WERI-Rb-1 (cell line): ENCODE measurements at places on chromosomes 16 and 17.

GRCh38 chr17:29451121-29451742, 61.1 kb downstream of the TAOK1 start:
- DNase-seq: no peak

GRCh38 chr17:59254742-59255141, 34.4 kb downstream of the GDPD1 start:
- no peak for DNase-seq

- peak; percentile 33 for DNase-seq
Measured at GRCh38 chr17:55420776-55421178, 858 bp downstream of the MMD start.

DNA sequence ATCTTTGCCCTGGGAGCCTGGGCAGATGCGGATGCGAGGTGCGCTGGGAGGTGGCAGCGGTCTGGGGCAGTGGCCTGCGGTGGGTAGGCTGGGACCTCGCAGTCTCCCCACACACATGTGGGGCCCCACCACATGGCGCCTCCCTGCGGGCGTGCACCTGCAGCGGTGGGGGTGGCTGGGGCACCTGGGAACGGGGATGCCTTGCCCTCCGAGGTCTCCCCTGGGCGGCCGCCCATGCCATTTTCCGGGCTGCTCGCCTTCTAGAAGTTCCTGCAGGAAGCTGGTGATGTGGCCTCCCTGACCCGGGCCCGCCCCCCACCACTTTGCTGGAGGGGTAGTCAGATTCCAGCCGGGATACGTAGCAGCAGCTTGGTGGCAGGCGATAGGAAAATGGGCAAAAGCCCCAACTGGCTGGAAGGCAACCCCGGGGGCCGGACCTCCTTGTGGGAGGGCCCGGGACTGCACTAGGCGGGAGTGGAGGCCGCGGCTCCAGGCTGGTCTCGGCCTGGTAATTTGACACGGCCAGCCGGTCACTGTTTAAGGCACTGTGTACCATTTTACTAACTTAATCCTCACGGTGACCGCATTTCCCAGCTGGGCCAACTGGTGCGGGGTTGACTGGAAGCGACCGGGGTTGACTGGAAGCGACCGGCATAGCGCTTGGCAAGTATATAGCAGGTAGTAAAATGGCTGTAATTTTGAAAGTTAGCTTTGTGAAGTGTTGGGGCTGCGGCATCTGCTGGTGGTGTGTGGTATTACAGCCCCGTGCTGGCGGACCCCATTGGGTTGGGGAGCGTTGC, 38.5 kb downstream of the IGF2BP1 start:
- DNase-seq: peak; percentile 61

- no peak for DNase-seq
Measured at GRCh38 chr16:8402981-8403843, 187.1 kb downstream of the TMEM114 start.

GRCh38 chr17:45436625-45437464, 4.2 kb upstream of the ARHGAP27 start:
- DNase-seq: no peak

GRCh38 chr16:19822533-19822932, 62.1 kb downstream of the GPRC5B start:
- DNase-seq: no peak

DNA sequence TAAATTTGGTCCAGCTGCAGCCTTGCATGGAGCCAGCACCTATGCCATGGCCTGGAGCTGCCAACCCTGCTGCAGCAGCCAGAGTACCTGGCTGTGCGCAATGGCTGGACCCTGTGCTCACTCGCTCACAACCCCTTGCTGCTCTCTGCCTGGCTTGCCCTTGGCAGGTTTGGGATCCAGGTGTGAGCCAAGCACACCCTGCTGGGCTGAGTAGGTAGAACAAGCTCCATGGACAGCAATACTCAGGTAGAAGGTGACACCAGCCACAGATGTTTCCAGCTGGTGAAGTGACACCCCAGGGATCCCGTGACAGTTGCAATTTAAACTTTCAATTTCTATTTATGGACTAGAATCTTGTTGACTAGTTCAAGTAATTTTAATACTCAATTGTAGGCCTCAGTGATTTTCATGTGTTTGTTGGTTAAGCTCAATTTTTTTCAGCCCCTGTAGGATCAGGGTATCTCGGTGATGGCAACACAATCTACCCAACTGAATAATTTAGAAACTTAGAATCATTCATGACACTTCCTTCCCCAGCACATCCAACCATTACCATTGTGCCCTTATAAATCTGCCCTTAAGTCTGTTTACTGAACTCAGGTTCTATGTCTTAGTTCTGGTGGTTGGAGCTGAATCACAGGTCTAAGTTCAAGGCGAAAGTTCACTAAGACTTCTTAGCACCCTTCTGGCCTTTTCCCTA, 480.0 kb downstream of the PMP22 start:
- DNase-seq: peak; percentile 34

DNA sequence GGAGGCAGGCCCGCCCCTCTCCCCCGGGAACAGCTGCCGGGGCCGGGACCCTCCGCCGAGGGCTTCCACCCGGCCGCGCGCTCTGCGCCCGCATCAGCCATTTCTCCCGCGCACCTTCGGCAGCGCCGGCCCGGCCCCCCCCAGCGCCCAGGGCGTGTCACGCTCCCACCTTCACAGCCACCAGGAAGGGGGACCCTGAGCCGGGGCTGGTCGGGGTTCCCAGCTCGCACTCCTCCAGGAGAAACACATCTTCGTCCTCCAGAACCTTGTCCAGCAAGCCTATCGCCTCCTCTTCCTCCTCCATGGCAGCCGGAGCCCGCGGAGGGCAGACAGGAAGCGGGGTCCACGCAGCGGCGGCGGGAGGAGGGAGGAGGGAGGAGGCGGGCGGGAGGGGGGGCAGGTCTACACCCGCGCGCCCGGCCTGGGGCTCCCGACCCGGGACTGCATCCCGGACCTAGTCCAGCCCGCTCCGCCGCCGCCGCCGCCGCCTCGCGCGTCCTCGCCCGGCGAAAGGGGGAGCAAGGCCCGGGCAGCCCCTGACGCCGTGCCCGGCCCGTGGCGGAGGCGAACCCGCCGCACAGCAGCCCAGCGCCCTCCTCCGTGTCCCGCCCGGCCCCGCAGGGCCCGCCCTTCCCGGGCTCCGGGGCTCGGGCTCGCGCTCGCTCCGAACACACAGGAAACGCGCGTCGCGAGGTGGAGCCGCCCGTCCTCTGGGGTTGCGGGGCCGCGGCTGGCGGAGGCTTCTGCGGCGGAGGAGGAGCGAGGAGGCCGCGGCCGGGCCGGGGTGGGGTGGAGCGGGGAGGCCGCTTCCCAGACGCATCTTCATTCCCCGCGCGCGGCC, 70.8 kb downstream of the ABR start:
- peak; percentile 51 for DNase-seq

GRCh38 chr17:66135219-66135618, 56.7 kb downstream of the CEP112 start:
- DNase-seq: no peak

- no peak for DNase-seq
Measured at GRCh38 chr17:17540278-17540906, 44.2 kb upstream of the RASD1 start.

GRCh38 chr16:11224894-11225676, 30.9 kb downstream of the SOCS1 start:
- no peak for DNase-seq

GRCh38 chr17:28811651-28812090, 30.9 kb downstream of the FAM222B start:
- DNase-seq: peak; percentile 18

DNA sequence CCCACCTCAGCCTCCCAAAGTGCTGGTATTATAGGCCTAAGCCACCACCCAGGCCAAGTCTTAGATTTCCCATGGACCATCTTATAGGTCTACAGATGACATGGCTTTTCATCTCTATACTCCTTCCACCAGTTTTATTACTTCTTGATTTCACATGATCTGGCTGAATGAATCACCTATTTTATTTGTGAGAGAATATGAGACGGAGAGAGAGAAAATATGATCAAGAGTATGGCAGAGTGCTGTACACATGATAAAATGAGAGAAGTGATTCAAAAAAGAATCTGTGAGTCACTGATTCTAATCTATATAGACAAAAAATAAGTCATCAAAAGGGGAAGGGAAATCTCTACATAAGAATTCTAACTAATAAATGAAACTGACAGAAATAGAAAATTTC, 13.7 kb downstream of the ACSM1 start:
- DNase-seq: no peak

DNA sequence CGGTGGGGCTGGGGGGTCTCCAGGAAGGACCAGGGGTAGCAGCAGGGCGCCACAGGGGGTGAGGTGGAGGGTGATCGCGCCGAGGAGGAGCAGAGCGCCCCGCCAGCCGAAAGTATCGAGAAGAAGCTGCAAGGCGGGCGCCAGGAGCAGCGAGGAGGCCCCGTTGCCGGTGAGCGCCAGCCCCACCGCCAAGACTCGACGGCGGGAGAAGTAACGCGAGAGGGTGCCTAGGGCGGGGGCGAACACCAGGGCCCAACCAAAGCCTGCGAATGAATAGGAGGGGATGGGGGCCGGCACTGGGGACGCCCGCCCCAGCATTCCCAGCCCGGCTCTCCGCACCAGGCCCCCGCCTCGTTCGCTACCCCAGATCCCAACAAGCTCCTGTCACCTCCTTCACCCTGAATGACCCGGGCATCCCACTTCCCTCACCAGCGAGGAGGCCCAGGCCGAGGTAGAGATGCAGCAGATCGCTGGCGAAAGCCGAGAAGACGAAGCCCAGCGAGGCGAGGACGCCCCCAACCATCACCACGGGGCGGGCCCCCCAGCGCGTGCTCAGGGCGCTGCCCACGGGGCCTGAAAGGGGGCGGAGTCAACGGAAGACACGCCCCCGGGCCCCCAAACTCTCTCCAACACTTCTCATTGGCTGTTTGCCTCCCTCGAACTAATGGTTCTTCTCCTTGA, 1.3 kb downstream of the SLC16A11 start:
- DNase-seq: no peak

GRCh38 chr16:9040800-9041412, 50.5 kb upstream of the HAPSTR1 start:
- DNase-seq: no peak

GRCh38 chr17:32553168-32553567, 66.4 kb downstream of the CDK5R1 start:
- DNase-seq: no peak

- DNase-seq: peak; percentile 21
Measured at GRCh38 chr17:60079401-60080243, 901 bp upstream of the HEATR6 start.

- peak; percentile 48 for DNase-seq
Measured at GRCh38 chr17:77140878-77141767, at the start of gene SEC14L1. TSS of gene SEC14L1 (plus strand) at chr17:77140969. CDS start at chr17:77143597, 2,628 bp downstream.

GRCh38 chr17:79002291-79002690, 7.3 kb downstream of the CANT1 start:
- DNase-seq: no peak

GRCh38 chr16:89491974-89492687, 1.8 kb upstream of the ANKRD11 start:
- DNase-seq: no peak

DNA sequence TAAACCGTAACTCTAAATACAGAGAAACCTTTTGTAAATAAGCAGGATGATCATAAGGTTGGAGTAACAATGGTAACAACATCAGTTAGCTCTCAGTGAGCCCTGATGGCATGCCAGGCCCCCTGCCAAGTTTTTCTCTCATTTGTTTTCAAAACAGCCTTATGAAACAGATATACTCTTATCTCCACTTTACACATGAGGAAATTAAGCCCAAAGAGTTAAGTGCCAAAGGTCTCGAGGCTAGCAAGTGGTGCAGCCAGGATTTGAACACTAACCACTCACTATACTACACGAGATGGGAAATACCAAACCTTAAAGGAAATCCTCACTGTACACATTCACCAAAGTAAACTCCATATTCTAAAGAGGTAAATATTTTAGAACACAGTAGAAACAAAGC, 15.0 kb downstream of the USP31 start:
- no peak for DNase-seq

GRCh38 chr16:4410335-4411075, 5.9 kb downstream of the CORO7 start:
- no peak for DNase-seq

DNA sequence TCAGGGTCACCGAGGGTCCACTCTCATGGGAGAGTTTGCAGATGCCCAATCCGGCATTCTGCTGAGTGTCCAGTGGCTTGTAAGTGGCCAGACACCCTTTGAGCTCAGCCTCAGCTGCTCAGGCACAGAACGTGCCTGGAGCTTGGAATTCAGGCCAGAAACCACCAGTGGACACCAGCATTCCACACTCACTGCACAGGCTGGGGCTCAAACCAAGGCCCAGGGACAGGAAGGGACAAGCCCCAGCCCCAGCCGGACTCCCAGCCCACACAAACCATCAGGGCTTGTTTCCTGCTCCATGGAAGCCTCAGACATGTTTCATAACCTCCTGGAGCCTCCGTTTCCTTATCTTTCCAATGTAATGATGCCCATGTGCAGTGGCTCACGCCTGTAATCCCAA, 5.0 kb upstream of the NPRL3 start:
- DNase-seq: no peak

DNA sequence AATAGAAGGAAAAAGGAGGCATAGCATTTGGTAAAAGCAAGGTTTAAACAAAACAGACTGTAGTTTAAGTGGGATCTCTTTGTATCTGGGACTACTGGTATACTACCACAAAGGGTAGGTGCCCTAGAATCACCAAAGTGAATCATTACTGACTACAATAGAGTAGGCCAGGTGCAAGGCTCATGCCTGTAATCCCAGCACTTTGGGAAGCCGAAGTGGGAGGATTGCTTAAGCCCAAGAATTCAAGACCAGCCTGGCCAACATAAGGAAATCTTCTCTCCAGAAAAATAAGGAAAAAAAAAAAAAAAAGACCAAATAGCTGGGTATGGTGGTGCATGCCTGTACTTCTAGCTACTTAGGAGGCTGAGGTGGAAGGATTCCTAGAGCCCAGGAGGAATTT, 60.8 kb upstream of the CORO6 start:
- DNase-seq: no peak

- DNase-seq: no peak
Measured at GRCh38 chr17:49381033-49381432, 19.0 kb upstream of the ZNF652 start.

GRCh38 chr17:58032691-58033415, 25.8 kb upstream of the SRSF1 start:
- no peak for DNase-seq

DNA sequence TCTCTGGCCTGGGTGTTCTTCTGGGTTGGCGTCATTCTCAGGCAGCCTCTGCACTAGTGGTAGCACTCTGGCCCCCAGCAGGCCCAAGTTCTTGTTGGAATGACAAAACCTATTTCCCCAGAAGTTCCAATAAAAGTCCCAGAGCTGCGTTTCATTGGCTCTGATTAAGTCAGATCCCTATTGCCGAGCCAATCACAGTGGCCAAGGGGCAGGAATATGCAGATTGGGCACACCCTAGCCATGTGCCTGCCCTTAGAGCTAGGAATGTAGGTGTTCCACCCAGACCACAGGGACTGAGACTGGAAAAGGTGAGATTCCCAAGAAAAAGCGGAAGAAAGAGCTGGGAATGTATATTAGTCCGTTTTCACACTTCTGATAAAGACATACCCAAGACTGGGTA, 44.9 kb upstream of the POLR3E start:
- DNase-seq: no peak

- no peak for DNase-seq
Measured at GRCh38 chr17:72890711-72891110, 201.8 kb downstream of the SLC39A11 start.
